ENCODE measurements at places on chromosomes 11 and 22.

GRCh38 chr11:128714881-128715280 is 21.0 kb downstream of the FLI1 start:
- no peak for DNase-seq

- no peak for DNase-seq
Measured at GRCh38 chr11:76215941-76216340, 9.6 kb upstream of the WNT11 start.

- DNase-seq, result no peak
Measured at GRCh38 chr11:56876621-56877275, 112.0 kb upstream of the OR5AK2 start.

DNA sequence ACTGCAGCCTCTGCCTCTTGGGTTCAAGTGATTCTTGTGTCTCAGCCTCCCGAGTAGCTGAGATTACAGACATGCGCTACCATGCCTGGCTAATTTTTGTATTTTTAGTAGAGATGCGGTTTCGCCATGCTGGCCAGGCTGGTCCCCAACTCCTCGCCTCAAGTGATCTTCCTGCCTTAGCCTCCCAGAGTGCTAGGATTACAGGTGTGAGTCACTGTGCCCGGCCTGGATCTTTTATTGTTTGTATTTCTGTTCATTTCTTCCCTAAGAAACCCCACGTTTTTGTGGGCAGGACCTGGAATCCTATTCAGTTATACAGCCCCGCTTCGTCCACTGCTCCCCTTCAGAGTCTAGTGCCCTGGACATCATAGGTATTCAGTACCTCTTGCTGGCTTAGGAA is 28.7 kb downstream of the ZBTB16 start:
- no peak for DNase-seq

GRCh38 chr22:23533328-23533762 is 46.7 kb downstream of the IGLL1 start:
- DNase-seq, result no peak

GRCh38 chr11:34174412-34175041 is 69.1 kb downstream of the NAT10 start:
- peak; percentile 87 for DNase-seq

DNA sequence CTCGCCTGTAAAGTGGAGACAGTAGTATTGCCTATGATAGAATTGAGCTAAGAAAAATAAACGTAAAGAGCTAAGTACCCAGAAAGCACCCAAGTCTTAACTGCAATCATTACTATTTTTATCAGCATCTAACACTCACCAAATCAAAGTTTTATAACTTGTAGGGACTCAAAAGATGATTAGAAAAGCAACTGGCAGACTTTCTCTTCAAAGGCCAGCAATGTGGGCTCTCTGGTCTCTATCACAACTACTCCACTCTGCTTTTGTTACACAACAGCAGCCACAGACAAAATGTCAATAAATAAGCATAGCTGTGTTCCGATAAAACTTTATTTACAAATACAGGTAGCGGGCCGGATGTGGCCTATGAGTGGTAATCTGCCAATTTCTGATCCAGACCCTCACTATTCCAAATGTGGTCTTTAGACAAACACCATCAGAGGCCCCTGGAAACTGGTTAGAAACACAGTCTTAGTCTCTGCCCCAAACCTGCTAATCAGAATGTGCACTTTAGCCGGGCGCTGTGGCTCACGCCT is 8.2 kb downstream of the TPST2 start:
- DNase-seq, result no peak

- no peak for DNase-seq
Measured at GRCh38 chr11:103923451-103923931, 112.9 kb upstream of the DDI1 start.

DNA sequence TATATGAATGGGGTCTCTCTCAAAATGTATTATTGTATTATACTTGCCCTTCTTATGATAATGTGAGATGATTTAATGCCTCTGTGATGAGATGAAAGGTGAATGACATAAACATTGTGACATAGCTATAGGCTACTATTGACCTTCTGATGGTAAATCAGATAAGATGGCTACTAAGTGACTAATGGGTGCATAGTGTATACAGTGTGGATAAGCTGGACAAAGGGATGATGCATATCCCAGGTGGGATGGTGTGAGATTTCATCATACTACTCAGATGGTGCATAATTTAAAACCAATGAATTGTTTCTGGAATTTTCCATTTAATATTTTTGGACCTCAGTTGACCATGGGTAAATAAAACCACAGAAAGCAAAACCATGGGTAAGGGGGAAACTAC is 243.5 kb downstream of the SBF2 start:
- no peak for DNase-seq

All from ovary (tissue), 10 donors.